ENCODE measurements at places on chromosomes 16 and 17. TPM values are rescaled to one million over a fixed set of nuclear protein-coding genes. Genes with fewer than 3 reads are reported as not detected.

- peak; percentile 31 for DNase-seq
- no peaks in the 10 kb centered on the region for H3K36me3 ChIP-seq
- no peak overlapping the region for H3K27ac ChIP-seq
- no peaks in the 10 kb centered on the region for H3K27me3 ChIP-seq
- peaks cover 2% of the 10 kb centered on the region for H3K4me1 ChIP-seq
Measured at GRCh38 chr16:83308414-83308813, 499.4 kb upstream of the HSBP1 start.

DNA sequence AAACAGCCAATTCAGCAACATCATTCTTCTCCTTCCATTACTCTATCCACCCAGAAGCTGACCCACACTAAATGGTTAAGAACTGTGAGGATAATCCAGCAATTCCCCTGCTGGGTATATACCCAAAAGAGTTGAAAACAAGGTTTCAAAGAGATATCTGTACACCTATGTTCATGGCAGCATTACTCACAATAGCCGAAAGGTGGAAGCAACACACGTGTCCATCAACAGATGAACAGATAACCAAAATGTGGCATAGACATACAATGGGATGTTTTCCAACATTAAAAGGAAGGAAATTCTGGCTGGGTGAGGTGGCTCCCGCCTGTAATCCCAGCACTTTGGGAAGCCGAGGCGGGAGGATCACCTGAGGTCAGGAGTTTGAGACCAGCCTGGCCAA, 19.9 kb downstream of the MIS12 start:
- H3K36me3 ChIP-seq = no peaks in the 10 kb centered on the region
- H3K4me3 ChIP-seq = no peak overlapping the region
- DNase-seq = no peak
- no peak overlapping the region for H3K27ac ChIP-seq
- peaks cover 10% of the 10 kb centered on the region for H3K4me1 ChIP-seq

GRCh38 chr17:7023576-7024401, 939 bp downstream of the BCL6B start:
- H3K36me3 ChIP-seq = no peaks in the 10 kb centered on the region
- peaks cover 14% of the 10 kb centered on the region for H3K27me3 ChIP-seq
- peaks cover 4% of the 10 kb centered on the region for H3K4me1 ChIP-seq
- DNase-seq = peak; percentile 70
- no peak overlapping the region for H3K27ac ChIP-seq

Gene LRRC37A3
- total RNA-seq = 4.5 TPM

Gene WFDC1
- 5.0 TPM for total RNA-seq

- no peaks in the 10 kb centered on the region for H3K36me3 ChIP-seq
- H3K4me1 ChIP-seq = peaks cover 2% of the 10 kb centered on the region
- no peak for DNase-seq
- peaks cover 1% of the 10 kb centered on the region for H3K27me3 ChIP-seq
- no peak overlapping the region for H3K4me3 ChIP-seq
Measured at GRCh38 chr17:10314329-10314728, 58.5 kb downstream of the MYH13 start.

DNA sequence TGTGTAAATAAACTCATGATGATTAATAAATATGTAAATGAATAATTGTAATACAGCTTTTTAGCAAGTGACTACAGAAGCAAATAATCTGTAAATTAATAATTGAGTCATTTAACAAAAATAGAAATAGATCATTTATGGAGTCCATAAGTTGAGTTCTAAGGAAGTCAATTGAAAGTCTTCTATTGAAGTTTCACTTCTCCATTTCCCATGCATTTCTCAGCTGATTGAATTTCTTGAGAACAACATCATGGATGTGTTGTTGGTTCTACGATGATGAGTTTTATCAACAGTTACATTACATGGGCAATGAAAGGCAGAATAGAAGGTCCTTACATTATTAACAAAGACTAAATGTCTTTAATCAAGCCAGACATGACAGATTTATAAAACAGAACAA, 290.4 kb downstream of the MAP2K6 start:
- H3K4me3 ChIP-seq = no peak overlapping the region
- H3K4me1 ChIP-seq = no peaks in the 10 kb centered on the region
- no peaks in the 10 kb centered on the region for H3K27me3 ChIP-seq
- H3K27ac ChIP-seq = no peak overlapping the region
- DNase-seq = no peak
- no peaks in the 10 kb centered on the region for H3K36me3 ChIP-seq

DNA sequence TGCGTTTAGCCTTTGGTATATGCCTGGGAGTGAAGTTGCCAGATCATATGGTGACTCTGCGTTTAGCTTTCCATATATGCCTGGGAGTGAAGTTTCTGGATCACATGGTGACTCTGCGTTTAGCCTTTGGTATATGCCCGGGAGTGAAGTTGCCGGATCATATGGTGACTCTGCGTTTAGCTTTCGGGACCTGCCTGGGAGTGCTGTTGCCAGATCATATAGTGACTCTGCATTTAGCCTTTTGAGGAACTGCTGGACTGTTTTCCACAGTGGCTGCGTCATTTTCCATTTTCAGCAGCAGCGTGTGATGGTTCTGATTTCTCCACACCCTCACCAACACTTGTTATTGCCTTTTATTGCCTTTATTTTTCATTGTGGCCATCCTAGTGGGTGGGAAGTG, 73.0 kb downstream of the OR1D5 start:
- H3K36me3 ChIP-seq = no peaks in the 10 kb centered on the region
- no peak overlapping the region for H3K4me3 ChIP-seq
- no peaks in the 10 kb centered on the region for H3K27me3 ChIP-seq
- no peak overlapping the region for H3K27ac ChIP-seq

Gene SLC5A11
- under 0.01 TPM for total RNA-seq

Gene KRTAP9-2
- total RNA-seq = not detected

- H3K27ac ChIP-seq = no peak overlapping the region
- no peak for DNase-seq
- H3K4me1 ChIP-seq = no peaks in the 10 kb centered on the region
- H3K4me3 ChIP-seq = no peak overlapping the region
- peaks cover 18% of the 10 kb centered on the region for H3K36me3 ChIP-seq
Measured at GRCh38 chr17:47703191-47703591, 9.2 kb downstream of the TBKBP1 start.

GRCh38 chr17:19345067-19345460, 17.5 kb downstream of the B9D1 start:
- H3K27ac ChIP-seq = no peak overlapping the region
- DNase-seq = no peak
- H3K4me1 ChIP-seq = peaks cover 26% of the 10 kb centered on the region
- H3K36me3 ChIP-seq = no peaks in the 10 kb centered on the region
- H3K4me3 ChIP-seq = no peak overlapping the region

Gene KRTAP4-16
- total RNA-seq = not detected

Gene AURKB
- total RNA-seq = 45.9 TPM

- peak overlapping the region; percentile 98 for H3K27ac ChIP-seq
- peak overlapping the region; percentile 79 for H3K4me3 ChIP-seq
- DNase-seq = no peak
- no peaks in the 10 kb centered on the region for H3K27me3 ChIP-seq
Measured at GRCh38 chr17:48047113-48047740, 932 bp upstream of the NFE2L1 start.

DNA sequence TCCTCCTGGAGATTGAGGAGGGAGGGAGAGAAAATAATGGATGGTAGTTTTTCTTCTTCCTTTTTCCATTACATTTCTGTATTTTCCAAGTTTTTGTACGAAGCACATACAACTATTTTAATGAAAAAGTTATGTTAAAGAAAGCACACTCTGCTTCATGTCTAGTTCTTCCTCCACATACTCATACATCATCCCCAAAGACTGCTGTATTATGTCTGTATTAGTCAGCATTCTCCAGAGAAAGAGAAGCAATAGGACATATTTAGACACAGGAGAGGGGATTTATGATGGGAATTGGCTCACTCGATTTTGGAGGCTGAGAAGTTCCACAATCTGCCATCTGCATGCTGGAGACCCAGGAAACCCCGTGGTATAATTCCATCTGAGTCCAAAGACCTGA, 10.1 kb upstream of the ACSM2A start:
- no peaks in the 10 kb centered on the region for H3K4me1 ChIP-seq
- H3K27me3 ChIP-seq = no peaks in the 10 kb centered on the region
- DNase-seq = no peak
- no peaks in the 10 kb centered on the region for H3K36me3 ChIP-seq
- no peak overlapping the region for H3K4me3 ChIP-seq

Gene INCA1
- under 0.01 TPM for total RNA-seq

DNA sequence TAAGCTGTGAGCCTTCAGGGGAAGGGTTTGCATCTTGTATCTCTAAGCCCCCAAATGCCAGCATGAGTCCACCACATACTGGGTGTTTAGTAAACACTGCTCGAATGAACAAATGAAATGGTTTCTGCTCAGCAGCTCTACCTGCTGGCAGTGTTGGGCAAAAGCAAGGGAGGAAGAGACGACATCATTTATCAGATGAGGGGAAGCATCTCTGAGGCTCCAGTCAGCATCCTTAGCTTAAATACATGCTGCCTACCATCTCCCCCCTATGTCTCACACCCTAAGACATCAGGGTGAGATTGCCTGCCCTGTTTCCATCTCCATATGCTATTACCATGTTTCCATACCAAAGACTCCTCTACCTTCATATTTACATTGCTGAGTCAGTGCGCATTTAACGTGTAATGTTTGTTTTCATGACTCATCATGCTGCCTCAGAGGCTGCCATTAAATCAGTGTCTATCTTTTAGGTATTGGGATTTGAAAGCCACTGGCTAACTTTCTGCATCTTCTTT, 379.8 kb downstream of the UTP18 start:
- no peak overlapping the region for H3K27ac ChIP-seq
- no peaks in the 10 kb centered on the region for H3K4me1 ChIP-seq
- H3K36me3 ChIP-seq = no peaks in the 10 kb centered on the region

DNA sequence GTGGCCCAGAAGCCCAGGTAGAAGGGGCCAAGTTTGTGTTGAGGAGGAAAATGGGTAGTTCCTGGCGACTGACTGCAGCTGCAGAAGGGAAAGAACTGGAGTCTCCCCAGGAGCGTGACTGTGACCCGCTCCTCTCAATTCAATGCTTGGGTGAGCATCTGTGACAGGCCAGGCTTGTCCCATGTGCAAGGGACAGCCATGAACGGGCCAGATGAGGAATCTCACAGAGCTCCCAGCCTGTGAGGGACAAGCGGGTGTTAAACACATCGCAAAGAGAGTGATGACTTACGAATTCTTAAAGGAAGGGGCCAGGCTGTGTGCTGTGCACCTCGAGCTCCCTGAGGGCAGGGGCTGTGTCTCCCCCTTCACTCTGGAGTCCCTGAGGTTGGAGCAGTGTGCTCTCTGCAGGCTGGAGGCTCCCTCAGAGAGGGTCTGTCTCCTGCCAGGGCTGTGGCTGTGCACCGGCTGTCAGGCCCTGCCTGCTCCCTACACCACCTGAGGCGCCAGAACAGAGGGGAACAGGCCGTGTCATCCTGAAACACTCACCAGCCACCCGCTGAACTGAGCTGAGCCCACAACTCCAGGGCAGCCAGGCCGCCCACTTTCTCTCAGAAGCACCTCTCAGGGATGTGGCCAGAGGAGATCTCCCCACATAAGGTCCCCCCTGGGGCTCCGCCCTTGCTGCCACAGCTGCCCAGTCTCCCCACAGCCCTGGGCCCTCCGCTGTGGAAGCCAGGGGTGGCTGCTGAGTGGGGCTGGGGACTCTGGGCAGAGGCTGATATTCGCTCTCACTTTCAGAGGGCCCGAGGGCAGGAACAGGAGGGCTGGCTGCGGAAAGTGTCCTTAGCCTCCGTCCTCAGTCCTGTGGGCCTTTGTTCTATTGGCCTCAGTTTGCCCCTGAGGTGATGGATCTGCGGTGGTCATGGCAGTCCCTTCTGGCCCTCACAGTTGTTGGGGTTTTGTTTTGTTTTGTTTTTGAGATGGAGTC, 25.7 kb upstream of the NXPH3 start:
- no peak overlapping the region for H3K27ac ChIP-seq
- no peak overlapping the region for H3K4me3 ChIP-seq
- peaks cover 47% of the 10 kb centered on the region for H3K27me3 ChIP-seq
- DNase-seq = no peak

GRCh38 chr17:37813751-37814150, 68.9 kb upstream of the HNF1B start:
- no peaks in the 10 kb centered on the region for H3K27me3 ChIP-seq
- peak; percentile 100 for DNase-seq

DNA sequence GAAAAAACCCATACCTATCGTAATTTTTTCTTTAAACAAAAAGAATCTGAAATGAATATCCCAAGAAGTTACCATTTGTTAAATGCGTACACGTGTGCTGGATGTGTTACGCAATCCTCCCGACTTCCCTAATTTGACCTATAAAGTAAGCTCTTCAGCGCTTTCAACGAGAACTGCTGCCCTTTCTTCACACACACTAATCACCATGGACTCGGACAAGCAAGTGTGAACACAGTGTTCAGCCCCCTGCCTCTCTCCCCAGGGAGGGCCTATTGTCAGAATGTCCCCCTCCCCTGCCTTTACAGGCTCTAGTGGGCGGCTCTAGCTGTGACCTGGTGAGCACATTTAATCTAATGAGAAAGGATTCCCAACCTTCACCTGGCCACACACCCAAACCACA, 216.1 kb downstream of the CEP112 start:
- DNase-seq = no peak
- no peaks in the 10 kb centered on the region for H3K27me3 ChIP-seq
- H3K4me1 ChIP-seq = no peaks in the 10 kb centered on the region
- no peak overlapping the region for H3K27ac ChIP-seq
- no peak overlapping the region for H3K4me3 ChIP-seq
- no peaks in the 10 kb centered on the region for H3K36me3 ChIP-seq

- peaks cover 74% of the 10 kb centered on the region for H3K36me3 ChIP-seq
- H3K27ac ChIP-seq = peak overlapping the region; percentile 100
- no peaks in the 10 kb centered on the region for H3K27me3 ChIP-seq
- no peak for DNase-seq
Measured at GRCh38 chr16:86503830-86504229, 6.5 kb upstream of the FOXF1 start.

Gene IQCK
- 5.4 TPM for total RNA-seq

Gene DYNLRB2
- total RNA-seq = not detected

Gene CSH1
- total RNA-seq = not detected

DNA sequence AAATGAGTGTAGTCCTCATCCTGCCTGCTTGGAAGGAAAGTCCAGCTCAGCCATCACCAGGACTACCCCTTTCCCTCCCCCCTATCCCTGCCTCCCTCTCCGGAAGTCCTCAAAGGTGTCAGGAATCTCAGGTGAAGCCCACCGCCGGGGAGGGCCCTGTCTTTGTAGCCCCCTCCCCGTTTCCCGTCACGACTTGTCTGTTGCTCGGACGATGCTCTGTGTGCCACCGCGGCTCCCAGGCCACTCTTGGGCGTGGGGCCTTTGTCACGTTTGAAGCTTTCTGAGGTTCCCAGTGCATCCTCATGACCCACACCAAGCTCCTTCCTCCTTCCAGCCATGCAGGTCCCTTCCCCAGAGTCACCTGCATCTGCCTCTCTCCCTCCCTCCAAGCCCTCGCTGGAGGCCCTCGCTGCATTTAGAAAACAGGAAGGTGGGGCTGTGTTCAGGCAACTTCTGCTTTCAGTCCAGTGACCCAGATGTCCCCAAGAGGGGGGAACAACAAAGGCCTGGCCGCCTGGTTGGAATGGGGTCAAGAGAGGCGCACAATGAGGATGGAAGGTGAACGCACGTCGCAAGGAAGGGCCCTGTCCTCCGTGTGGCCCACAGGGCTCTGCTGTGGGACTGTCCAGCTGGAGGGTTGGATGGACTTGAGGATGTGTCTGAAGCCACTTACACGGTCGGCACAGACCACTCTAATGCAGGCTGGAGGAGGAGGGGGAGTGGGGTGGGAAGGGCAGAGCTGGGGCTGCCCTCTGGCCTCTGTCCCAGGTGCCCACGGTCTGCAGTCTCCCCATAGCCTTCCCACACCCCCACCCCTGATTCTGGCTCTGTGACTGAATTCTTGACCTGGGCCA, 59.9 kb downstream of the OR1D5 start:
- DNase-seq = no peak
- H3K36me3 ChIP-seq = no peaks in the 10 kb centered on the region
- peak overlapping the region; percentile 54 for H3K27ac ChIP-seq
